ENCODE measurements at places on chromosomes 1 and 21.
A peak's percentile ranks its signal among the peaks of the same experiment; 100 is the strongest.

DNA sequence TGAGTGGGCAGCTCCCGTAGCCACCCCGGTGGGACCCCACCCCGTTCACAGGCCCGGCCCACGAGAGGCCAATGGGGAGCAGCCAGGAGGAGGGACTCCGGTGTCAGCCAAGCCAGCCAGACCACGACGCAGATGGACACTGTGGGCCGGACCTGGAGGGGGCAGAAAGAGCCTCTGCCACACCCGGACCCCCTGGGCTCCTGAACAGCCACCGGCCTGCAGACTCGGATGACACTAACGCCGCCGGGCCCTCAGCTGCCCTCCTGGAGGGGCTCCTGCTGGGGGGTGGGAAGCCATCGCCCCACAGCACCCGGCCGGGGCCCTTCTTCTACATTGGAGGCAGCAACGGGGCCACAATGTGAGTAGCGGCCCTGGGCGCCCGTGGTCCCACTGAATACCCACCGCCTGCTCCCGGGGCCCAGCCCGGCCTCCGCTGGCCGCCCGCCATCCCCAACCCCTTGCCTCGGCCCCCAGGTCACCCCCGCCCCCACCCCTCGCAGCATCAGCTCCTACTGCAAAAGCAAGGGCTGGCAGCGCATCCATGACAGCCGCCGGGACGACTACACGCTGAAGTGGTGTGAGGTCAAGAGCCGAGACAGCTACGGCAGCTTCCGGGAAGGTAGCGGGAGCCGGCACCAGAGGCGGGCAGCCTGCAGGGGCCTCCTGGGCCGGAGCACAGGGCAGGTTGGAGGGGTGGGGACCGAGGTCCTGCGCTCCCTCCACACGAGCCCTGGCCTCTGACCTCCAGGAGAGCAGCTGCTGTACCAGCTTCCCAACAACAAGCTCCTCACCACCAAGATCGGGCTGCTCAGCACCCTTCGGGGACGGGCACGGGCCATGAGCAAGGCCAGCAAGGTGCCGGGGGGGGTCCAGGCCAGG lies 6.5 kb downstream of the TTLL10 start:
- no peak for DNase-seq

DNA sequence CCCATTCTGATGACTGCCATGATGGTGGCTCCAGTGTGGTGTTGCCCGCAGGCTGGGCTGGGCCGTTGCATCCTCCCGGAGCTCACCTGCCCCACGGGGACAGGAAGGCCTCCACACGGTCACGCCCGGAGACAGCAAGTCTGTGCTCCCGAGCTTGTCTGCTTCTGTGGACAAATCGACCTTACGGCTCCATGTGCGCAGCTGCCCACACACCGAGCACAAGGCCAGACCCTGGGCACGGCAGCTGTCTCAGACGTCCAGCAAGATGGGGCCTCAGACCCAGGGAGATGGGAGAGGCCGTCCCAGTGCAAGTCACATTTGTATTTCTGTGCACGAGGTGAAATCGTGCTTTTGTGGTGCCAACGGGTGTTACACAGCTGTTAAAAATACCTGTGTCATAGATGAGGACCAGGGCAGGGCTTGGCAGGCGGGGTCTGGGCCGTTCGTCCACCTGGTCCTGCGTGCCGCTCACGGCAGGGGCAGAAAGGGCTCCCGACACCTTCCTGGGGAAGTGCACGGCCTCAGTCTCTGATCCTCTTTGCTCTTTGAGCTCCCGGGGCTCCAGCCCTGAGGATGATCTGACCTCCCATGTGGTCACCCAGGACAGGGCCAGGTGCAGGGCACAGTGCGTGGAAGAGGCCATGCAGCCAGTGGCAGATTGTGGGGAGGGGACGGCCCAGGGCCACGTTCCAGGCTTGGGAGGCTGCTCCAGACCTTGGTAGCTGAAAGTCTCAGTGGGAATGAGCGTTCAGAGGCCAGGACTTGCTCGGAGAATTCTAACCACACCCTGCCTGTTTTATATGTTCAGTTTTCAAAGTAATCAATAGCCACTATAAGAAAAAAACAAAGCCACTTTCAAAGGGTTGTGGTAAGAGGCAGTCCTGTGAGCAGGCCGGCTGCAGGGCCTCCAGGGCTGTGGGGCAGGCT lies 13.5 kb downstream of the COL6A1 start:
- no peak for DNase-seq

DNA sequence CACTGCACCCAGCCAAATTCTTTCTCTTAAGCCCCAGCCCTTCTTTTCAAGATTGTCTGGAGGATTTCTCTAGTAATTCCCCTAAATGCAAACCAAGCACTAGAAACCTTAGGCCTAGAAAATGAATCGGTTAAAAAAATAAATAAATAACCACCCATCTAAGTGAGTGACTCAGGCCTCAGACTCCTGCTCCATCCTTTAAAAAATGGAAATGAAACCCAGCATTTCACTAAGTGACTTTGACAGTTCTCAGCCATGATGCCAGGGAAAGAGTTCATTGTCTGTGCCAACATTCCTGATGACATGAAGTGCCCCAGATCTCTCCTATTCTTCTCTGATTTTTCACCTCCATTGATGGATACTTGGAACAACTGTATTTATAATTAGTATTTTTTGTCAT lies 415.2 kb upstream of the DAB1 start:
- DNase-seq = no peak

GRCh38 chr1:95625224-95625623 lies 391.2 kb downstream of the RWDD3 start:
- no peak for DNase-seq

GRCh38 chr1:19949016-19949415 lies 25.6 kb upstream of the PLA2G2E start:
- DNase-seq = peak; percentile 5

GRCh38 chr21:43299441-43300277 lies 127.3 kb downstream of the SIK1 start:
- no peak for DNase-seq

- DNase-seq = no peak
These were observed 2.2 kb upstream of the MAGI3 start for GRCh38 chr1:113388017-113388620.

- no peak for DNase-seq
These were observed 2.9 kb downstream of the OR10J1 start for GRCh38 chr1:159442428-159442827.

DNA sequence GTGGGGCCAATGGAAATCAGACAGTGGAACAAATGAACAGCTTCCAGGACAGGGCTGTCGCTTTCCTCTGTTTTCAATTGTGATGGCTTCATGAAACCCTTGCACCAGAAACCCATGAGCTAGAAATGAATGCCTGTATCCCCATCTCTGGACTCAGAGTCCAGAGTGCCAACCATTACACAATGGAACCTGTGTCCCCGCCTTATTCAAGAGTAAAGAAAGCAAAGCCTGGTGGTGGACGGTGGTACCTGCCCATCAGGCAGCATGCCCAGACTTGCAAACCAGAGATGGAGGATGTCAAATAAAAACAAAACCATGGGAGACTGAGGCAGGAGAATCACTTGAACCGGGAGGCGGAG lies 4.4 kb upstream of the CAPN2 start:
- peak; percentile 88 for DNase-seq

DNA sequence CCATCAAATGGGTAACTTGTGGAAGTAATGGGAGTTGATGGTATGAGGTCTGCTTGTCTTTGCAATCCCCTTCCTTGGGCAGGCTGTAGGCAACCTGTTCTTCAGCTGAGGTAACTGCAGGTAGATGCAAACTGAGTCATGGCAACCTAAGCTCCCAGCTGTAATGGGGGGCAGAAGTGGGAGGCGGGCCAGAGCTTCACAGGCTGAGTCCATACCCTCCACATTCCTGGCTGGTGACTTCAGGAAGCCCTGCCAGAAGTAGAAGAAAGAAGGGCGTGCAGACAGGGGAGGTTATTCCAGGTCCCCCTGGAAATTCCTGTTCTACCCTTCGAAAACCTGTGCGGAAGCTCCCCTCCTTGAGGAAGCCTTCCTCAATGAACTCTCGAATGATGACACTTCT lies 44.9 kb downstream of the ARHGEF11 start:
- DNase-seq = no peak

DNA sequence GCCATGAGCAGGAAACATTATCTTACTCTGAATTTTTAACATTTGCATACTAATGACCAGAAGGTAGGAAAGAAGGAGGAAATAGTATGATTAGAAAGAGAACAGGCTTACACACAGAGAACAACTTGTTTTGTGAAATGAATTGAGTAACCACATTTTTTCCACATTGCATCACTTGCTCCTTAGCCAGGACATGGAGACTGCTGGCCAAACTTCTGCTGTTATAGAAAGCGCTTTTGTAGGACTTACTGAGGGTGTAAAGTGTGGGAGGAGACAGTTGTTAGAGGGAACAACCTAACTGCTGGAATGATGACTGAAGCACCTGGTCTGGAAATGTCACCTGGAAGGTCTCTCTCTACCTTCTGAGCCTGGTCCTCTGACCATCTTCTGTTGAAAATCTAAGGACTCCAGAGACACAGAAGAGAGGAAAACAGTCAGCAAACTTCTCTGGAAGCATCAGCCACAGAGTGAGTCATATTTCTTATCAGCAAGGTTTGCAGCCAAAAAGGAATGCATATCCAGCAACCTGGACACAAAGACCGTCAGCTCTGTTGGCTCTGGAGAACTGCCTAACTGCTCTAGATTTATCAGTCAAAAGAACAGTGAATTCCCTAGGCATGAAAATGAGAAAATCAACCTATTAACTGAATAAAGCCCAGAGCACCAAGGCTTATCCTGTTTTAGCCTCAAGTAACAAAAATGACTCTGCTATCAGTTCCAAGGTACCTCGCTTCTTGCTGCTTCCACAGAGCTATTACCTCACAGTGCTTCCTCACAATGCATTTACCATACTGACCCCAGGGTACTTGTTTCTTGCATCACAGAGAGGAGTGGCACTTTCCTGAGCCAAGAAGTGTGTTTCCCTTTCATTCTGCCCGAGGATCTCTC lies 88.0 kb upstream of the SLFNL1 start:
- DNase-seq = peak; percentile 73

GRCh38 chr1:187270256-187270655 lies 441.5 kb downstream of the PLA2G4A start:
- DNase-seq = no peak

DNA sequence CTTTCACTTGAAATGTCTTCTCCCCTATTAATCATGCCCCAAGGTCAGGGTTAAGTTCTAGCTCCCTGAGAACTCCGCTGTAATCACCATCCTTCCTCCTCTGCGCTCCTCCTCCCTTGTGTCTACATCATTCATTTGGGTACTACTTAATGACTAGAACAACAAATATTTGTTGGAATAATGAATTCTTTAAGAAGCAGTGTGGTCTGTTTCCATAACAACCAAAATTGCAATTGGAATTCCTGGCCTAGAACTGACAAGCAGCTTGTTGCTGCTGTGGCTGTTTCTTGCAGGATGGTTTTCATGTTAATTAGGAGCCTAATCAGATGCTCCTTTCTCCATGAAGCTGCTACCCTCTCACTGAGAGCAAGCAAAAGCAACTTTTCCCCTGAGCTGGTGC lies 192.5 kb downstream of the ZZZ3 start:
- no peak for DNase-seq

DNA sequence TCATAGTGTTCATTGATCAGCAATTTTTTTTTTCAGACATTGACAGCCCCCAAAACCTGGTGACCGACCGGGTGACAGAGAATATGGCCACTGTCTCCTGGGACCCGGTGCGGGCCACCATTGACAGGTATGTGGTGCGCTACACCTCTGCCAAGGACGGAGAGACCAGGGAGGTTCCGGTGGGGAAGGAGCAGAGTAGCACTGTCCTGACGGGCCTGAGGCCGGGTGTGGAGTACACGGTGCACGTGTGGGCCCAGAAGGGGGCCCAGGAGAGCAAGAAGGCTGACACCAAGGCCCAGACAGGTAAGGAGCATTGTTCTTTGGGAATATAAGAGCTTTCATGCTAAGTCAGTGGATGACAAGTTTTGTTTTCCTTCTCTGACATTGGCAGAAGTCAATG lies 49.3 kb downstream of the TNN start:
- DNase-seq = no peak

GRCh38 chr1:234288946-234289345 lies 84.3 kb upstream of the COA6 start:
- no peak for DNase-seq

DNA sequence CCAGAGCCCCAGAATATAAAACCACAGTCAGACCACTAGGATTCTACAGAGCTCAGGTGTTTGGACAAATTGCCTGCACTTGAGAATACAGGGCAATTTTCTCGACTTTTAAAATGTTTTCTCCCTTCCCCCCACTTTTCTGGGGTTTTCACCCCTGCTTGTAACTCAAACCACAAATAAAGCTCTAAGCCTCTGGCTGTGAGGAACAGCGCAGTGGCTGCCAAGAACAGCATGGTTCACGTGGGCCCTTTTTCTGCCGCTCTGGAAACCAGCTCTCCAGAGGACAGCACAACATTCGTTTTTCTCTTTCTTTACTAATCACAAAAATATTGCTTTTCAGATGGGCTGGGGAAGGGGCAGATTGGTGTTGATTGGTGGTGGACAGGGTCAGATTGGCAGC lies 102.2 kb upstream of the JUN start:
- no peak for DNase-seq

DNA sequence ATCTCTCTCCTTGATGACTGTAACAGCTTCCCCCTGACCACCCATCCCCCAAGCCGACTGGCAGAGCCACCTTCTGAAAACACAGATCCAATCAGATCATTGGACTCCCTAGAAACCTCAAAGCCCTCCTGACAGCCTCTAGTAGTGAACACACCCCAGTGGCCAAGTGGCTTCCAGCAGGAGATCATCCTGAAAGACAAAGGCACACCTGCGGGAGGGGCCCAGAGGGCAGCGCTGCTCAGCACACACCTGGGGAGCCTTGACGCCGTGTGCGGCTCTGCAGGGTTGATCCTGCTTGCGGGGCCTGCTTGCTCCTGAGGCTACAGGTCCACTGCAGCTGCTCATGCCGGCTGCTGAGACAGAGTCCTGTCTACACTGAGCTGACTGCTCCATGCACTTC lies 41.5 kb downstream of the SLC66A1 start:
- DNase-seq = no peak

DNA sequence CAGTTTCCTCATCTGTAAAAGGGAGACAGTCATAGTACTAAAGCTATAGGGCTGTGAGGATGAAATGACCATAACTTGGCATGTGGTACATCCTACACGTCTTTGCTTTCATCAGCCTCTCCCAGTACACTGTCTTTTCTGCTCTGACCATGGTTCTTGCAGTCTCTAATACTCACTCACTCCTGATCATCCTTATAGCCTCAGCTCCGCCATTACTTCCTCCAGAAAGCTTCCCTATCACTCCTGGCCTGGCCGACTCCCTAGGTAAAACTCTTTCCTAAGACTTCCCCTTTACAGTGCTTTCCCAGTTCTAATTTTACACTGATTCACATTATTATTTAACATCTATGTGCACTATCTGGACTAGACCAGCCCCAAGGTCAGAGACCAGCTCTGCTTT lies 5.0 kb upstream of the MRPL24 start:
- DNase-seq = no peak

DNA sequence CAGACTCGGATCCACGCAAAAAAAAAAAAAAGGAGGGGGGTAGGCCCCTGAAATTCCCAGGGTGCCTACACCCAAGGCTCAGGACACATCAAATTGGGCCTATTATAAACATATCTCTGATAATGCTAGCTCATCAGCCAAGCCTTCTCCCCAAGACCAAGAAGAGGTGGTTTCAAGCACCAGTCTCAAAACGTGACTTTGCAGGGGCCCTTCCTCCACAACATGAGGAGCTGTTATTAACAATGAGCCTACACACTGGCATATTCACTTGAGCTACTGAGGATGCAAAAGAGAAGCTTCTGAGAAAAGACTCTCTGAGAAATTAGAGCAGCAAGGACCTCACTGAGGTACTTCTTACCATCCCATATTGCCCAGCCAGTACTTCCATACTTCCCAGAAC lies 32.7 kb downstream of the ERI3 start:
- no peak for DNase-seq

- no peak for DNase-seq
These were observed 16.1 kb upstream of the SLC5A9 start for GRCh38 chr1:48206371-48206770.

Data from ACHN (cell line).